NCI-H226 (cell line): ENCODE measurements at places on chromosomes 5 and 9.

DNA sequence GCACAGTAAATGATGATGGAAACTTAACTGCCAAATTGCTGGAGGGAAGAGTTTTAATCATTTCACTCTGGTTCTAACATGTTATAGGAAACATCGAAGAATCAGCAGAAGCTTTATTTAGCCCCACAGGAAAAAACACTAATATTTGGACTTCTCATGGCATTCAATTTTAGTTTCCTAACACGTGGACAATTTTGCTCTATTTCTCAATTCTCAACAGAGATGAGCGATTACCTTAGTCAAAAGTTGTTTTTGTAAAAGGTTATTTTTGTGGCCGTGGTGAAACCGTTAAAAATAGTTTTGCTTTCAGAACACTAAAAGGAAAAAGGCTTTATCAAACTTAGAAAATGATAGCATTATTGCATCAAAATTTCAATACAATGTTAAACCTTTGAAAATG, 235.2 kb downstream of the PLK2 start:
- DNase-seq, result no peak

- DNase-seq, result no peak
These were observed 6.1 kb downstream of the NRG2 start for GRCh38 chr5:140037012-140037411.

DNA sequence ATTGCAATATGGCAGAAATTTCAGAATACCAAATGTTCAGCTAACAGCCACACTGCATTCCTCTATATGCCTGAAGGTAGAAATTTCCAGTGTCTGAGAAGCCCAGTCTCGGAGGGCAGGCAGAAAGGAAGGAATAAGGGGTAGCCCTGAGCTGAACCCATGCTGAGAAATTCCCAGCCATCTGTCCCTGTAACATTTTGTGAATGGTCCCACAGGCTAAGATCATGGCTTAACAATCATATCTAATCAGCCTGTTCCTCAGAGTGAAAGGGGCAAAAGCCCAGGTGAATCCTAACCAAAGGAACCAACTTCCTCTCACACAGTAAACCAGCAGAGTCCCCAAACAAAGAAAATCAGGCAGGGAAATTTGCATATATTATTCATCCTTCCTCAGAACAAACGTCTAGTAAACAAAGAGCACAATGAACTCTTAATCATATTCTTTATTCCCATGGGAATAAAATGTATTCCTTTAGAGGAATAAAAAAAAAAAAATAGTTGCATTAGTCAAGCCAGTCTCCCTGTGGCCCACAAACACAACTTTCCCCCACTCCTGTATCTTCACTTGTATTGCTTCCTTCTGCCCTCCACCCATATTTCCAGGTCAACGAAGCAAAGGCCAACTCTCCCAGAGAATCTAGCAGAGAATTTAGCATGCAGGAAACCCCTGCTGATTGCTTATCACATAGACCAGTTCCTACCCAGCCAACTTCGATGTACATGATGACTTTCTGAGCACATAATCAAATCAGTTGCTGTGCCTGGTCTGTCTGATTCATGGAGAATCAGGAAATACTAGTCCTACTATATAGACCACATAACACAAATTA, 257.6 kb downstream of the FAM114A2 start:
- no peak for DNase-seq

DNA sequence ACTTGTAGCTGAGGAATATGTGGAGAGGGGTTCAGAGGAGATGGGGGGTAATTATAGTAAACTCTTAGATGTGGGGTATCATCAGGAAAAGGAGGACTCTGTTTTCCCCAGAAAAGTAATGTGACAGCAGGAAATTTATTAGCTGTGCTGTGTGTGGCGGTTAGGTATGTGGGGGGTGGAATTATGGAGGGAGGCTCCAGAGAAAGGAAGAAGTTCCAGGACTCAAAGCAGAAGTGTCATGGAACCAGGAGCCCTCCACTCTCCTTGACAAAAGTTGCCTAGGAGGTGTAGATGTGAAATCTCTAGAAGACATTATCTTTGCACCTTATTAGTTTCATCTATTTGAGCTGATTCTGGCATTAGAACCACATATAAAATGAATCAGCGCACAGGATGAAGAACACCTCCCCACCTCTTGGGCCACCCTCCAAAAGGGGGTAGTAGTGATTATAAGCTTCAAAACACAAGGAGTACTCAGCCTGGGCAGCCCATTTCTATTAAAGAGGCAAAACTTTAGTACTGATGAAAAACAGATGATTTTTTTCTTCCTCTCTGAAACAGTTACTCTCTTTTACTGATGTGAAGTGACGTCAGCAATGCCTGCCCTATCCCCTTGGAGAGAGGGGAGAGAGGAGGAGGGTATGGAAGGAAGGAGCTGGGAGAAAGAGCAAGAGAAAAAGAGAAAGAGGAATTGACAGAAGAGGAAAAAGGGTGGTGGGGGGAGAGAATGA, 18.2 kb downstream of the NR2F1 start:
- DNase-seq, result no peak

DNA sequence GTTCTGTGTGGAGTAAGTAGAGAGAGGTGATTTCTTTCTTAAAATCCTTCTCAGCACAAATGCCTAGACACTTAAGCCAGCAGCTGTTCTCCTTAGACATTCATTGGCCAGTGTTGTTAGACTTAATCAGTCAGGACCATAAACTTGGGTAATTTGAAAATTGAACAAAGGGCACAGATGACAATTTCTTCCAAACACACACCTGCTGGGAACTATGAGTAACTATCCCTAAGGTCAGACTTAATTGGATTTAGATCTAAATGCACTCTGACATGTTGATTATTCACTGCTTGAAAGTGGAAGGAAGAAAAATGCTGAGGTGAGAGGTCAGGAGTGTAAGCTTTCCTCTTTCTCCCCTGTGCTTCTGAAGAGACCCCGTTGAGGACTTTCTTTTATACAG, 1083.7 kb upstream of the DMAC1 start:
- DNase-seq, result no peak

GRCh38 chr5:36932699-36933098, 56.1 kb downstream of the NIPBL start:
- DNase-seq, result no peak

- DNase-seq, result peak; percentile 92
These were observed 42.7 kb upstream of the LIFR start for GRCh38 chr5:38598994-38599617.

GRCh38 chr9:2600307-2600706, 21.3 kb upstream of the VLDLR start:
- DNase-seq, result no peak

DNA sequence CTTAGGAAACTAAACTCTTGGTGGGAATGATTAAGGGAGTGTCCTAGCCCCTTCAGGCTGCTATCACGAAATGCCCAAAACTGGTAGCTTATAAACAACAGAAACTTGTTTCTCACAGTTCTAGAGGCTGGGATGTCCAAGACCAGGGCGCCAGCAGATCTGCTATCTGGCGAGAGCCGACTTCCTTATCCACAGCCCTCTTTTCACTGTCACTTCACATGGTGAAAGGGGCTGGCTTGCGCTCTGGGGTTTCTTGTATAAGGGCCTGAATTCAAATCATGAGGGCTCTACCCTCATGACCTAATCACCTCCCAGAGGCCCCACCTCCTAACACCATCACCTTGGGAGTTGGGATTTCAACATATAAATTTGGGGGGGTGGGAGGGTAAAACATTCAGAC, 49.1 kb downstream of the IPPK start:
- DNase-seq, result no peak

GRCh38 chr9:90803860-90804593, 2.4 kb downstream of the SYK start:
- no peak for DNase-seq

- no peak for DNase-seq
These were observed 47.4 kb downstream of the ADAM19 start for GRCh38 chr5:157528036-157528632.

DNA sequence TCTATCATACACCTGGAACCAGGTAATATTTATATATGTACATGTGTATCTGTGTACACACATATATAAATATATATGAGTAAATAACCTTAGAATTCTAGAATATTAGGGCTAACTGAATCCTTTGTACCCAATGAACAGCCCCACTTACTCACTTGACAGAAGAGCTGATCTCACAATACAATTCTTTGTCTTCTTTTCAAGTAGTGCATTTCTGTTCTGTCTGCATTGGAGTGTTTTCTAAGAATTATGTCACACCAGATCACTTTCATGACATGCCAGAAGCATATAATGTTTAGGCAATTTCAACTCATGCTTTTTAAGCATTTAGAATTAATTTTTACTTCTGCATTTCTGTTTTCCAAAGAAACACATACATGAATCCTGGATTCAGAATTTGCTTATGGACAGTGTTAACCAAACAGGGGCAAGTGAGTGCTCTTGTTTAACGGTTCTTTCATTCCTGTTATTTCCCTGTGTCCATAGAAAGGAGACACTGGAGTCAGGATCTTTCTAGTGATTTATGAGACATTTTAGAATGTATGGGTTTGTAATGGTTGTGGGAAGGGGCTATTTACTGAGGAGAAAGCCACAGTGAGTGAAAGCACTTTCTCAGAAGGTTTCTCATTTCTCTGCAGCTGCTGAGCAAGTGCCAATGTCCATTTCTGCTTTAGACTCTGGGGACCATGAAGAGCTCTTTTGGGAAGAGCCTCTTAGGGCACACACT, 123.2 kb downstream of the RMI1 start:
- DNase-seq, result no peak

DNA sequence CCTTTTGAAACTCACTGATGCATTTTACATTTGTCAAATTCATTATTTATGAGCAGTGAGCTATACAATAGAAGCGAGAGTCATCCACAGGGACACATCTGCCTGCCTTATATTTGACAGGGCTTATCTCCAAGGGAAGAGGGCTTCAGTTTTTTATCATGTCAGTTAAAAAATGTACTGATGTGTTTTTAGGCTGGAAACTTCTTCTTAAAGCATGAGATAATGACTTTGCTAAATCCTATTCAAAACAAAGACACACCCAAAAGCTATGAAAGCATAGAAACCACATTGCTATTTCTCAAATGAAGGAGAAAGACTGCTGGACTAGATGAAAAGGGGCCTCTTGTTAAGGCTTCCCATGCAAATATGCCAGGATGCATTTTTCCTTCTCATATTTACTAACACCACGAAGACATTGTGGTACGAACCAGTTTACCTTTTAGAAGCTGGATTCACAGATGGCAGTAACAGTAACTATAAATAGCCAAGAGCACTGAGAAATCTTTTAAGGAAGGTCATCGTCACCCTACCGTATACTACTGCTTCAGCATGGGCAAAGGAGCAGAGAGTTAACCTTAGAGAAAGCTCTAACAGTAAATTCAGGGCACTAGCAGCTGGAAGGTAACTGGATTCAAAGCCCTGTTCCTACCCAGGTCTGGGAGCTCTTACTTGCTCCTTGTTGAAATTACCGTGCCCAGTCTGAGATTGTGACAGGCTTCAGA, 86.3 kb upstream of the IFNK start:
- DNase-seq, result no peak

DNA sequence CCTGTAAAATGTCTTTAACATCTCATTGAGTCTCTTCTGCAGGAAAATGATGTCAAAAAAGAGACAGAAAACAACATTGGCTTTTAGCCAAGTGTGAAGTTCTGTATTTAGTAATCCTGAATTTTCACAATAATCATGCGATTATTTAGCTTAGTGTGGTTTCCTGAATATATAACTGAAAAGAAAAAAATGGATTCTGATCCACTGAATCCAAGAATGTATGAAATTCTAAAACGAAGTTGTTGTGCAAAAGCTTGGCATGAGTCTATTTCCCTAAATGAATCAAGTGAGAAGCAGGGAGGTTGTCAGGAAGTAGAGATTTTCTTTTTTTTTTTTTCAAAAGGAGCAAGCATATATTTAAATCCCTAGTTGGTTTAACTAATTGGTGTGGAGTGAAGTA, 145.9 kb upstream of the CDH6 start:
- peak; percentile 15 for DNase-seq

GRCh38 chr5:168039566-168040248, 251.7 kb upstream of the WWC1 start:
- DNase-seq, result no peak

DNA sequence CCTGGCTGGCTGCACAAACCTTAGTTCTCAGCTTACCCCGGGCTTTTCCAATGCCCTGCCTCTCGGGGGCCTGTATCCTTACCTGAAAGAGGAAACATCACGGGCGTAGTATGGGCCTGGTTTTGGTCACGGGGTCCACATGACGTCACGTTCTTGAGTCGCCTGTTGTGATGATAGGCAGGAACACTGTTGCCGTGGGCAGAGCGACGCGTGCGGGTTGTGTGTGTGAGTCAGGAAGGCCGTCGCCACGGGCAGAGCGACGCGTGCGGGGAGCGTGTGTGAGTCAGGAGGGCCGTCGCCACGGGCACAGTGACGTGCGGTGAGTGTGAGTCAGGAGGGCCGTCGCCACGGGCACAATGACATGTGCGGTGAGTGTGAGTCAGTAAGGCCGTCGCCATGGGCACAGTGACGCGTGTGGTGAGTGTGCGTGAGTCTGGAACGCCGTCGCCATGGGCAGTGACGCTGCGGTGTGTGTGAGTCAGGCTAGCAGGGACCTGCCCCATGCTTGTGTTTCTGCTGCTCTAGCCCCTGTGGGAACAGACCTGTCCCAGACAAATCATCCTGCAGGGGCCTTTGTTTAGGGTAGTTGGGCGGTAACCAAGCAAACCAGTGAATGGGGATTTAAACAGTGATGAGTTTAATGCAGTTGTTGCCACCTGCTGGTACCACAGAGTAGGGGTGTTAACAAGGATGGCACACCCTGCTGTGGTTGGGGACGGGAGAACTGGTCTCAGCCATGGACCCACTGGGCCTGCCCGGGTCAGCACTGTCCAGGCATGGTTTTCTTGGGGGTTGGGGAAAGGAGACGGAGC, 19.8 kb downstream of the TRIP13 start:
- peak; percentile 71 for DNase-seq

- no peak for DNase-seq
These were observed 16.1 kb upstream of the CFAP157 start for GRCh38 chr9:127690735-127691134.

- no peak for DNase-seq
These were observed 3.2 kb upstream of the TLE4 start for GRCh38 chr9:79568337-79569101.

GRCh38 chr9:34601937-34602573, 9.8 kb downstream of the RPP25L start:
- no peak for DNase-seq

DNA sequence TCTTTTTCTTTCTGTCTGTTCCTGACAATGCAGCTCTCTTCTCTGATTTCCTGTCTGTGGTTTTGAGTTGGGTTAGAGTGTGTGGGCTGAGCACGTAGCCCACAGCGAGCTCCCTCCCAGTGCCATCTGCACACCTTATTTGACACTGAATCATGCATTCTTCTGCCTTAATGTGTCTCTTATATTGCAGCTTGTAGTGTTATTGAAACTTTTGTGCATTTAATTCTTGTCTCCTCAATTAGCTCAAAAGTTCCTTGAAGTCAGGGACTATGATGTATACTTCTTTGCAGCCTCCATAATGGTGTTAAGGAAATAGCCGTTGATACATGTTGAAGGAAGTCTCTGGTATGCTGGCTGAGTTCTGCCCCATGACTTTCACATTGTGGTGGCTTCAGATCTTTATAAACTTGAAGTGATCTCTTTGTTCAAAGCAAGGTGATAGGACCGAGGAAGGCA, 576.2 kb upstream of the CLINT1 start:
- DNase-seq, result no peak

- peak; percentile 69 for DNase-seq
These were observed 117.1 kb upstream of the ZNF462 start for GRCh38 chr9:106745876-106746275.

GRCh38 chr9:32550150-32550561, 2.0 kb upstream of the SMIM27 start:
- no peak for DNase-seq

GRCh38 chr9:129641750-129642585, at the start of gene ASB6:
ASB6 (minus strand) TSS chr9:129642151; CDS start chr9:129641999, 152 bp downstream.
- peak; percentile 91 for DNase-seq

GRCh38 chr9:68540712-68541535, at the start of gene TMEM252:
TMEM252 (minus strand) TSS chr9:68540883; CDS start chr9:68540814, 69 bp downstream.
- DNase-seq, result no peak
